Stimulated activated CD8-positive, alpha-beta memory T cell treated with anti-CD3 and anti-CD28 coated beads, Interleukin-7, amount 100 ng/mL, for 1 hour (primary cell): ENCODE measurements at places on chromosomes 5 and 9.

DNA sequence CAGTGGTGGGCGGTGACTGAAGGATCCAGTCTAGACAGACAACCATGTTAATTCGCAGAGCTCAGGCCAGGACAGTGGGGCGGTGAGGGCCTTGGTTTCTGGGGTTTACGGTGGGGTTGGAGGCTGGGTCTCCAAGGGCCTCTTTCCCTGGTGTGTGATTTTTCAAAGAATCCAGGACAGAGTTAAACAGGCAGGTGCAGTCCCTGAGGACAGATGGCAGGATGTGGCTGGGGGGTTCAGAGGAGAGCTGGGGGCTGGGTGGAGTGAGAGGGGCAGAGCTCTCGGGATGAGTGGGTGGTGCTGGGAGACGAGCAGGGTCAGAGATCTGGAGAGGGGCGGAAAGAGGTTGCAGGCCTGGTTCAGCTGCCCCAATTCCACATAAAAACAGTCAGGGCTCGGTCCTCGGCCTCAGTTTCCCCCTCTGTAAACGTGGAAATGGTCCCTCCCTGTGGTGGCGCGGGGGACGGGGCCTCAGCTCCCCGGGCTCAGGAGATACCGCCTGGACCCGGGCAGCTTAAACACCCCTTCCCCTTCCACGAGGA lies 145.9 kb downstream of the GAPVD1 start:
- no peak for DNase-seq

- no peak for DNase-seq
These were observed 101.9 kb downstream of the RPS23 start for GRCh38 chr5:82176115-82176814.

DNA sequence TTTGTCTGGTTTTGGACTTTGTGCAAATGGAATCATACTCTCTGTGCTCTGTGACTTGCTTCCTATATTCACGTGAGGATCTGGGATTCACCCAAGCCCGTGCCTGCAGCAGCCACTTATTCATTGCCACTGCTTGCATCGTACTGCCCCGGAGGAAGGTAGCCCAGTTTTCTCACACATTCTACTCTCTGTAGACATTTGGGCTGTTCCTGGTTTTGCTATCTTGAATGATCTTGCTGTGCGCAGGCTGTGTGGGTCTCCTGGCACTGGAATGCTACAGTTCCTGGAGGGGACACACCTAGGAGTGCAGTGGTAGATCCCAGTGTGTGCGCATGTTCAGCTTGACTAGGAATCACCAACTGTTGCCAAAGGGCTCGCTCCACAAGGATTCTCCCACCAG lies 99.2 kb upstream of the BOD1 start:
- DNase-seq, result no peak

- DNase-seq, result no peak
These were observed 234.9 kb downstream of the SPATA31D1 start for GRCh38 chr9:82223442-82223841.

- no peak for DNase-seq
These were observed 108.4 kb upstream of the RPS23 start for GRCh38 chr5:82386576-82386975.

GRCh38 chr5:126355940-126356339 lies 67.3 kb upstream of the GRAMD2B start:
- no peak for DNase-seq

- DNase-seq, result no peak
These were observed 2.2 kb upstream of the ALDH1A1 start for GRCh38 chr9:72955126-72955455.

GRCh38 chr9:112174222-112174964 lies 704 bp downstream of the SUSD1 start:
- DNase-seq, result peak; percentile 50

DNA sequence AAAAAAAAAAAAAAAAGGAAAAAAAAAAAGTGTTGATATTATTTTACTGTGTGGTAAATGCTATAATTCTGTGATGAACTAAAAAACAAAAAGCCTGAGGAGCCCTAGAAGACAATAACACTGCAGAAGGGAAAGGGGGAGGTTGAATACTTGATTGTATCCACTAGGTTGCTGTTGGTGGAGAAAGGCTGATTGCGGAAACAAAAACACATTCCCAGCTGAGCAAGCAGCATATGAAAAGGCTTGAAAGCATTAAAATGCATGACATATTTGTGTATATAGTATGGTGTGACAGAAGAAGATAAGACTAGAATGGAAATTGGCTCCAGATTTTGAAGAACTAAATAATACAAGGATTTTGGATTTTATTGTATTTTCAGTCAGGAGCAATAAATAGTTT lies 8.9 kb downstream of the RABGAP1 start:
- no peak for DNase-seq

DNA sequence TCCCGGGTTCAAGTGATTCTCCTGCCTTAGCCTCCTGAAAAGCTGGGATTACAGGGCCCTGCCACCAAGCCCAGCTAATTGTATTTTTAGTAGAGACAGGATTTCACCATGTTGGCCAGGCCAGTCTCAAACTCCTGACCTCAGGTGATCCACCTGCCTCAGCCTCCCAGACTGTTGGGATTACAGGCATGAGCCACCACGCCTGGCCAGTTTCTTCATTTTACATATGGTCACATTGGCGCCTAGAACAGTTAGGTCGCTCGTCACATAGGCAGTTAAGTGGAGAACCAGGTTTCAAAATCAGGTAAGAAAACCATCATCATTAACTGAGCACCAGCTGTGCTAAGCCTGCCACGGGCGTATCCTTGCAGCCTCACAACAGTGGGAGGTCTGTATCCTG lies 36.1 kb downstream of the OLFML2A start:
- no peak for DNase-seq

DNA sequence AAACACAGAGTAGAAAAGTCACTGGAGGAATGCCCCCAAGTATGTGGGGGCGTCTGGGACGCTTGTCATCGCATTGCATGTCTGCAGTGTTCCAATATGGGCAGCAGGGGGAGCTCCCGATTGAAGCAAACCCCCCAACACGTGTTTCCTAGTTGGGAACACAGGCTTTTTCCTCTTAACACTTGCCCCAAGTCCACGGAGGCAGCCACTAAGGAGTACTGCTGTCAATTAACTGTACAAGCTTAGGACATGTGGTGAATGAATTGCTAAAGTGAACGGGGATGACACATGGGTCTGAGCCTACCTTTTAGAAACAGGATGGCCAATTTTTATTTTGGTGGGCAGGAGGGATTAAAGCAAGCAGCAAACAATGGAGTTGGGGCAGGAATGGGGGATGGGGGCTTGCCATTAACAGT lies 2.2 kb downstream of the GABRB2 start:
- no peak for DNase-seq

DNA sequence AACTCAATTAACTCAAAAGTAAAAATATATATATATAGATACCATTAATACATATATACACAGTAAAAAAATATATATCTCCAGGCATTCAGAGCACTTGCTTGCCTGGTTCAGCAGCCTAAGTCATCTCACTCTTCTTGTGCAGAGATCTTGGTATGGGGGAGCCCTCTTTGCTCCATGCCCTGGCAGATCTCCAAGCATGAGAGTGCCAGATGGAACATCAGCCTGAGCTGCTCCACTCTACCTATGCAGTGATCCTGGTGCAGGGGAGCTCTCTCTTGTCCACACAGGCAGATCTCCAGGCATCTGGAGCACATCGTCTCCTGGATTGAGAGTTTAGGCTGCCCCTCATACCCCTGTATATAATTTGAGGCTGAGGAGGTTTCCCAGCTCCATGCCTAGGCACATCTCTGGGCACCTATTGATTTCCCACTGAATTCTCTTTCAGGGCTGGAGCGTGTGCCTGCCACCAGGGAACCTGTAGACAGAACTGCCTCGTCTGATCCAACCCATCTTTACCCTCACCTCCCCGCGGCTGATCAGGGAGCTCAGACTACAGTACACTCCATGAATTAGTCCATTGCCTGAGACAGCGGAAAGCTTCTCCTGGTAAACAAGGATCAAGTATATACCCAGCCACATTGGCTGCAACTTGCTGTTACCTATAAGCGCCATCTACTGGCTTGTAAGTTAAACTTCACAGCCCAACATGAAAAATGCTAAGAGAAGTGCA lies 342.4 kb upstream of the GRIA1 start:
- DNase-seq, result no peak

GRCh38 chr5:5416733-5417132 lies 5.7 kb upstream of the ICE1 start:
- no peak for DNase-seq

- no peak for DNase-seq
These were observed 617.5 kb upstream of the GRIN3A start for GRCh38 chr9:102355982-102356381.

GRCh38 chr9:31590091-31590490 lies 794.4 kb upstream of the ACO1 start:
- no peak for DNase-seq

DNA sequence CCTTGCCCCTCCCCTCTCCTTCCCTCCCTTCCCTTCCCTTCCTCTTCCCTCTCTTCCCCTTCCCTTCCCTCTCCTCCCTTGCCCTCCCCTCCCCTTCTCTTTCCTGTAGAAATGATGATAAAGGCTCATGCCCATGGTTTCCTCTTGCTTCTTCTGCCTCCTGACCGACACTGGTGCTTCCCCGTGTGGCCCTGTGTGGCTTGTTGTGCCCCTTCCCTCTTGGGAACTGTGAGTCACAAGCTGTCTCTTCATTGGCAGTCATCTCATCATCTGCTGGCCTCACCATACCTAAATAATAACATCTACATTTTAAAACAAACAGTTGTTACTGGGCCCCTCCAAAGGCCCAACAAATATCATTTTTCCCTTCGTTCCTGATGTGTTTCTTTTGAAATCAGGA lies 11.7 kb upstream of the CARNMT1 start:
- DNase-seq, result no peak

DNA sequence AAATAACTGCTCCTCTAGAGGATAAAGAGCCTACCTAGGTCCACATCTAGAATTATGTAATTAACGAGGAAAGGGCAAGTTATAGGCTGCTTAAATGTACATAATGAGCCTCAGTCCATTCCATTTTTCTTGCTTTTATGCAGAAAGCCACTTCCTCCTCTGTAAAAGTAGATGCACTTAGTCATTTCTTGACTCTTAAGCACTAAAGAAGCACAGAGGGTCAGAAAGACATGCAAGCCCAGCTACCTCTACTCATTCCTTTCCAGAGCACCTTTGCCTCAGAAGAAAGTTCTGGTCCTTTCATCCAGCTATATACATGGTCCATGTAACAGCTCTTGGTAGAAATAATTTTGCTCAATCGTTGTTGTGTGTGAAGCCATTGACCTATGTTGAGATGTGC lies 308.0 kb upstream of the NREP start:
- no peak for DNase-seq

DNA sequence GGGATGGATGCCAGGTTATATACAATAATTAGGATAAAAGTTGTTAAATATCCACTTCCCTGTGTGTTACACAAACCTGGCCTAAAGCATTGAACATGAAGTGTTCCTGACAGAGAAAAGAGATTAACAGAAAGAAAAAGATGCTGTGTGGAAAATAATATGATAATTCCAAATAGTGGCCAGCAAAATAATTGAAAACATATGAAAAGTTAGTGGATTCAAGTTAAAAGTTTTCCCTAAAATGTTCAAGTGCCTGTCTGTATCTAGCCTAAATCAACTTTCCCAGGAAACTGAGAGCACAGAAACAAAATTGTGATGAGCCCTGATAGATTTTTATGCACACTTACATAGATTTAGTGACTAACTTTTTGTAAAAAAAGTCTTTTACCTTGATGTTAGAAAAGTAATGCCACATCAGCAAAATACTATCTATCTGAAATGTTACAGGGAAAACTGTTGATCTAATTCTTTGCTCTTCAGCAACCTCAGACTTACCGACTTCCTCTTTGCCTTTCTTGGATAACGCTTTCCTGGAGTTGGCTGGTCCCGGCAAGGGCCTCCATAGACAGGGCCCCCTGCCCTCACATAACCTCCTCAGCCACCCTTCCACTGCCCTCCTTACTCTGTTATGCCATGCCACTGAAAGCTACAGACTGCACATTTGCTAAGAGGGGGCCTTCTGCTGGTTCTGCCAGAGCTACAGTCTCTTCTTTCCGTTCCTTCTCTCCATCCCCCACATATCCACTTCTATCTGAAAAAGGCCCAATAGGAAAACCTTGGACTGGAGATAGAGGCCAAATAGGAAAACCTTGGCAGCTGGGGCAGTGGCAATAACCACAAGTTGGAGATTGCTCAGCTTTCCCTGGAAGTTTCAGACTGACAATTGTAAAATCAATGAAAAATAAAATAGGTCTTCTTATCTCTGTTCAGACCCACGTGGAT lies 44.4 kb downstream of the ZNF474 start:
- no peak for DNase-seq

DNA sequence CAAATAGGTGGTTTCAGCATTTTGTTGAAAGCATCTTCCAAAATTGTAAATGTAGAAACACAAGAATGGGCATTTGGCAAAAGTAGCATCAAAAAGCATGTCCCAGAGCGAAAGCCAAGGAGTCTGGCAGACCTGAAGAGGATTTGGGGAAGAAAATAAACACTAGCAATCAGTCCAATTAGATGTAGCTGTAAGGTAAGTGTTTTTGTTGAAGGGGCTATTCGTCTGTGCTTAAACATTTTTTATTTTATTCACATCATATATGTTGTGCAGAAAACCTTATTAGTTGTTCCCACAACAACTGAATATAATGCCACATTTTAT lies 954.1 kb upstream of the COX7C start:
- DNase-seq, result no peak

DNA sequence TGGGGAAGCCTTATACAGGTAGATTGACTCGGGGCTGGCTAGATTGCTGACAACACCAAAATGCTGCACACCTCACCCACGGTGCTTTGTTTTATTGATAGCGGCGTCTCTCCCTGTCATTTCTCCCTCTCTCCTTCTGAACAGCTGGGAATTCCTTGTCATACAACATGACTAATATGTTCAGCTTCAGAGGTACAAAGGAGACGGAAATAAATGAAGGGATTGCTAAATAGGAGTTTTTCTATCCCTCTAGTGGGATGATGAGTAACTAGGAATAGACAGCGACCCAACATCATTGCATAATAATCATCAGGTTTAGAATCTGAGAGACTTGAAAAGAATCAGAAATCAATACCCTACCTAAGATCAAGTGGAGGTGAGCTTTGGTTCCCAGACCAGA lies 337.7 kb upstream of the PANK3 start:
- DNase-seq, result no peak

GRCh38 chr9:133050142-133050541 lies 11.6 kb upstream of the CEL start:
- DNase-seq, result no peak

GRCh38 chr9:79637177-79637925 lies 65.6 kb downstream of the TLE4 start:
- no peak for DNase-seq

GRCh38 chr5:38953426-38954012 lies 107.7 kb downstream of the OSMR start:
- no peak for DNase-seq

- DNase-seq, result no peak
These were observed 15.1 kb upstream of the TNFAIP8 start for GRCh38 chr5:119340597-119341218.
